T-helper 2 cell (primary cell): ENCODE measurements at places on chromosomes 11 and 22.

- no peak for DNase-seq
Observed at GRCh38 chr11:32109138-32109537, 18.3 kb downstream of the RCN1 start.

DNA sequence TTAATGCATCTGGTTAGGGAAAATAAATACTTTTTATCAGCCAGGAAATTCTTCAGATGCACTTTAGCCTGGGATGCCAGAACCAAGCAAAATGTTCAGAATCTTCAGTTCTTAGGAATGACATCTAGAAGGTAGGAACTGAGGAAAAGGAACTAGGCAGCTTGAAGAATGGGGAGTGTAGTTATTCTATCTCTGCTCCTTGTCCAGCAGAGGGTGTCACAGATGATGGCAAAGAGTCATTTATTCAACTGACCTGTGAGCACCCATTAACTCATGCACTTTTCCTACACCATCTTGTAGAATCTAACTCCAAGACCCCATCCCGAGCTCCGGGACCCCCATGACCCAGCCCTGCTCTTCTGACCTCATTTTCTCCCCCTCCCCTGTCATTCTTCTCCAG, 122.1 kb upstream of the ISX start:
- DNase-seq, result no peak

DNA sequence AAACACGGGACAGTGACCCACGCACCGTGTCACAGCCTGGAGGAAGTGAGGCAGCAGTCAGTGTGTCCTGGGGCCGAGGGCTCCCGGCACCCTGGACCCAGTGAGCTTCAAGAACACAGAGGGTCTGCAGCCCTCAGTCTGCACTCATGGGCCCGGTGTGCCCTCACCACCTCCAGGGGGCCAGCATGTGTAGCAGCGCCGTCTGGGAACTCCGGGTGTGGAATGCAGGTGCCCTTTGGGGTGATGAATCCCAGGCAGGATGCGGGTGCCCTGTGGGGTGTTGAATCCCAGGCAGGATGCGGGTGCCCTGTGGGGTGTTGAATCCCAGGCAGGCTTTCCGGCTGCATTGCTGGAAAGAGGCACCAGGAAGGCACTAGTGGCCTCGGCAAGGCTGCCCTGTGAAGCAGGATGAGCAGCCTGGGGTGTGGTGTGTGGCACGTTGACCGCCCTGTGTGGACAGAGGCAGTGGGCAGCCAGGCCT, 1399.9 kb downstream of the BRD1 start:
- DNase-seq, result no peak

DNA sequence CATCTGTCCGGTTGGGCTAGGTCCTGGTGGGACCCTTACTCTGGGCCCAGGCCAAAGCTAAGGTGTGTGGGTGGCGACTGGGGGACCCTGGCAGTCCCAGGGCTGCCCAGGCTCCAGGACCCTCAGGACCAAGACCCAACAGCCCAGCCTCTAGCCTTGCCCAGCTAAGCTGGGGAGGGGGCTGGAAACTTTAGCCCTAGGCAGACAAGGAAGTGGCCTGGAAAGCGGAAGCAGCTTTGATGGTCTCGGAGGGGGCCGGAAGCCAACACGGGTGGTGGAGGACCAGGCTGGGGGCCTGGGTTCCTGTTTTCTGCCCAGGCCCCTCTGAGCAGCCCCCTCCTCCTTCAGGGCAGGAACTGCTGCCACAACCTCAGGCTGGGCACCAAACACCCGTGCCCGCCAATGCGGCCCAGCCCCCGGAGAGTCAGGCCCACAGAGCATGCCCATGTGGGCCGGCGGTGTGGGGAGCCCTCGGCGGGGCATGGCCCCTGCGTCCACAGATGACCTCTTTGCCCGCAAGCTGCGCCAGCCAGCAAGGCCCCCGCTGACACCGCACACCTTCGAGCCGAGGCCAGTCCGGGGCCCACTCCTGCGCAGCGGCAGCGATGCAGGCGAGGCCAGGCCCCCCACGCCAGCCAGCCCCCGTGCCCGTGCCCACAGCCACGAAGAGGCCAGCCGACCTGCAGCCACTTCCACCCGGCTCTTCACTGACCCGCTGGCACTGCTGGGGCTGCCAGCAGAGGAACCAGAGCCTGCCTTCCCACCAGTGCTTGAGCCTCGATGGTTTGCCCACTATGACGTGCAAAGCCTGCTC, 2.8 kb downstream of the SIPA1 start:
- peak; percentile 79 for DNase-seq

GRCh38 chr11:23554002-23554401, 693.7 kb upstream of the CCDC179 start:
- no peak for DNase-seq

- DNase-seq, result no peak
Observed at GRCh38 chr11:28919194-28919593, 811.0 kb downstream of the METTL15 start.
